ENCODE measurements at places on chromosomes 4 and X. TPM values are rescaled to one million over a fixed set of nuclear protein-coding genes. Genes with fewer than 3 reads are reported as not detected.

DNA sequence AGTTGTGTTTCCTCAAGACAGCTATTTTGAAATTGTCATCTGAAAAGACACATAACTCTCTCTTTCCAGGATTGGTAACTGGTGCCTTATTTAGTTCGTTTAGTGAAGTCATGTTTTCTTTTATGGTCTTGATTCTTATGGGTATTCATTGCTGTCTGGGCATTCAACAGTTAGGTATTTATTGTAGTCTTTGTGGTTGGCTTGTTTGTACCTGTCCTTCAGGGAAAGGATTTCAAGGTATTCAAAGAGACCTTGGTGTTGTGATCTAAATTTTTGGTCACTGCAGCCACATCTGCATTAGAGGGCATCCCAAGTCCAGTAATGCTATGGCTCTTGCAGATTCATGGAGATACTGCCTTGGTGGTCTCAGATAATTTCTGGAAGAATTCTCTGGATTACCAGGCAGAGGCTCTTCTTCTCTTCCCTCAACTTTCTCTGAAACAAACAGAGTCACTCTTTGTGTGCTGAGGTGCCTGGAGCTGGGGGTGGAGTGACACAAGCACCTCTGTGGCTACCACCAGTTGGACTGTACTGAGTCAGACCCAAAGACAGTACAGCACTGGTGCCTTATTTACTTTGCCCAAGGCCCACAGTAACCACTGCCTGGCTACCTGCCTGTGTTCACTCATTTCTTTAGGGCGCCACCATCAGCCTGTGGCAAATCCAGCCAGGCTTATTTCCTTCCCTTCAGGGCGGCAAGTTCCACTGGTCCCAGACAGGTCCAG lies 620.4 kb downstream of the KCNIP4 start:
- no peaks in the 10 kb centered on the region for H3K27me3 ChIP-seq
- no peaks in the 10 kb centered on the region for H3K36me3 ChIP-seq
- no peak overlapping the region for H3K27ac ChIP-seq
- DNase-seq = no peak
- H3K4me3 ChIP-seq = no peak overlapping the region

GRCh38 chr4:76197971-76198410 lies 15.6 kb downstream of the SCARB2 start:
- no peaks in the 10 kb centered on the region for H3K27me3 ChIP-seq
- no peak overlapping the region for H3K4me3 ChIP-seq
- no peak for DNase-seq
- H3K4me1 ChIP-seq = peaks cover 34% of the 10 kb centered on the region
- H3K27ac ChIP-seq = no peak overlapping the region
- peaks cover 18% of the 10 kb centered on the region for H3K36me3 ChIP-seq

DNA sequence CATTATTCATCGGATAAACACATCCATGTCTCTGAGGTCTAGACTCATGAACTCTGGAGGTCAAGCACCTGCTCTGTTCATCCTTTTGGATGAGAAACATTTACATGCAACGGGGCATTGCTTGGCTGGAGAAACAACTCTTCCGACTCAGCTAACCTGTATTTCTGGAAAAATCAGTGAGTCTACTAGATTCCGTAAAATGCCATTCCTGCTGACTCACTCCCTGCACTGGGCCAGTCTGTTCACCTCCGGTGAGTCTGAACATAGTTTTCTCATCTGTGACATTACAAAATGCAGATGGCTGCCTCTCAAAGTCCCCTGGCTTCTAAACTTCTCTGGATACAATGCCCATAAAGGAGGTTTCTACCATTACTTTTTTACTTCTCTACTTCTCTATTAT lies 185.7 kb upstream of the HS3ST1 start:
- H3K4me1 ChIP-seq = no peaks in the 10 kb centered on the region
- H3K36me3 ChIP-seq = no peaks in the 10 kb centered on the region
- no peak overlapping the region for H3K4me3 ChIP-seq

DNA sequence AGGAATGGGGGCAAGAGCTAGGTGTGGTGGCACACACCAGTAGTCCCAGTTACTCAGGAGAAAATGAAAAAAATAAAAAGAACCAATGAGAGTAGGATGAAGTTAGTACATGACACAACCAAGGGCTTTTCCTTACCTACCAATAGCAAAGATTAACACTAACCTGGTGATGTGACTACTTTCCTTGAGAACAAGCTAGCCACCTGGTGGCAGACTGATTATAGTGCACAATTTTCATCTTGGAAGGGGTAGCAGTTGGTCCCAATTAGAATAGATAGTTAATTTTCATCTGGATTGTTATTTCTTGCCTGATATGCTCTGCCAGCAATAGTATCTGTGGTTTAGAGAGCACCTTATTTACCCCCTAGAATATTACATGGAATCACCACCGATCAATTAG lies 1216.8 kb upstream of the PABPC4L start:
- H3K4me3 ChIP-seq = no peak overlapping the region
- no peaks in the 10 kb centered on the region for H3K36me3 ChIP-seq
- H3K27me3 ChIP-seq = no peaks in the 10 kb centered on the region
- no peaks in the 10 kb centered on the region for H3K4me1 ChIP-seq
- H3K27ac ChIP-seq = no peak overlapping the region

- H3K27me3 ChIP-seq = no peaks in the 10 kb centered on the region
- DNase-seq = no peak
- no peaks in the 10 kb centered on the region for H3K36me3 ChIP-seq
- H3K27ac ChIP-seq = no peak overlapping the region
Measured at GRCh38 chr4:27666943-27667342, 806.3 kb downstream of the STIM2 start.

GRCh38 chrX:16112428-16112827 lies 10.9 kb upstream of the GRPR start:
- no peak overlapping the region for H3K4me3 ChIP-seq
- no peak for DNase-seq
- no peaks in the 10 kb centered on the region for H3K36me3 ChIP-seq
- peaks cover 5% of the 10 kb centered on the region for H3K27me3 ChIP-seq
- no peak overlapping the region for H3K27ac ChIP-seq

GRCh38 chrX:100673397-100673953 lies 29.5 kb downstream of the SRPX2 start:
- no peak overlapping the region for H3K4me3 ChIP-seq
- peaks cover 7% of the 10 kb centered on the region for H3K4me1 ChIP-seq
- H3K36me3 ChIP-seq = no peaks in the 10 kb centered on the region
- no peak for DNase-seq
- no peaks in the 10 kb centered on the region for H3K27me3 ChIP-seq

DNA sequence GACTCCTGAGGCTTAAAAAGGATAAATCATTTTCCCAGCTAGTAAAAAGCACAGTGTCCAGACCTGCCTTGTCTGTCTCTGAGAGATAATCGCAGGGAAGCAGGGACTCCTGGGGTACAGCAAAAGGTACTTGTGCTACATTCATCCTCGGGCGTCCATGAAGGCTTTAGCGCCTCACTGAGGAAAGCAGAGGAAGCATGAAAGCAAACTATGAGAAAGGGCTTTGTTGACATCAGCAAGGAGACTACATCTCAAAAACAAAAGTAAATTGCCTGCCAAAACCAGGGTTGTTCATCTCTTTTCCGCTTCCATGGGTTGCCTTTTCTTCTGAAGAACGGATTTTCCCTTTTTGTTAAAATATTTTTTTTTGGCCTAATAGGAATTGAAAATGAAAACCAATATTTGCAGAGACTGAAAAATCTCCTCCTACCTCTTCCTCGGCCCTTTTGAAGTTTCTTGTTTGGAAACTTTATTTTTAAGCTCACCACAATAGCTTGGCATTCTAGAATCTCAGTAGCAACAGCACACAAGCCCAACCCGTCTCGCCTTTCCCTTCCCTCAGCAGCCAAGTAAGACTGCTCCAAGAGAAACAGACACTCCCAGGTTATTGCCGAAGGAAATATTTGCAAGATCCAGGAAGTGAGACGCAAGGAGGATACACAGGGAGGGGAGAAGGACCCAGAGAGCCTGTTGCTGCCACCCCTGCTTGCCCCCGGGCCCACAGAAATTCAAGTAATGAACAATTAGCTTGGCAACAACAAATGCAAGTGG lies 148.3 kb upstream of the DGKK start:
- peaks cover 1% of the 10 kb centered on the region for H3K27me3 ChIP-seq
- H3K4me1 ChIP-seq = peaks cover 2% of the 10 kb centered on the region
- no peak for DNase-seq
- no peak overlapping the region for H3K4me3 ChIP-seq

- no peaks in the 10 kb centered on the region for H3K36me3 ChIP-seq
- H3K4me3 ChIP-seq = no peak overlapping the region
- no peak overlapping the region for H3K27ac ChIP-seq
Measured at GRCh38 chrX:31212856-31213748, 141.3 kb upstream of the FTHL17 start.

DNA sequence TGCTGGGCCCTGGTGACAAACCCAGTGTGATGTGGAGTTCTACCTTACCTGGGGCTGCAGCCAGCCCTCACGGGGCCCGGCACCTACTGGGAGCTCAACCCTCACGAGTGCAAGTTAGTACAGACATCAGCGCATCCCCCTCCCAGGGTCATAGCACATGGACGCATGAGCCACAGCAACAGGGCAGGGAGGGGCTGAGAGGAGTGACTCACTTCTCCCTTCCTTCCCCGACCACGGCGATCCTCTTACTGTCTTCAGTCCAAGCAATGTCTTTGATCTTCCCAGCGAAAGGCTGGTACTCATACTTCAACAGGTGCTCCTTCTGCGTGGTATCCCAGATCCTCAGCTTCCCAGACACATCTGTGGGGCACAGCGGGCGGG lies 17.8 kb downstream of the WDR1 start:
- peak; percentile 61 for DNase-seq
- peaks cover 99% of the 10 kb centered on the region for H3K4me1 ChIP-seq
- H3K36me3 ChIP-seq = peaks cover 91% of the 10 kb centered on the region
- H3K27me3 ChIP-seq = no peaks in the 10 kb centered on the region
- peak overlapping the region; percentile 30 for H3K4me3 ChIP-seq
- peak overlapping the region; percentile 95 for H3K27ac ChIP-seq

DNA sequence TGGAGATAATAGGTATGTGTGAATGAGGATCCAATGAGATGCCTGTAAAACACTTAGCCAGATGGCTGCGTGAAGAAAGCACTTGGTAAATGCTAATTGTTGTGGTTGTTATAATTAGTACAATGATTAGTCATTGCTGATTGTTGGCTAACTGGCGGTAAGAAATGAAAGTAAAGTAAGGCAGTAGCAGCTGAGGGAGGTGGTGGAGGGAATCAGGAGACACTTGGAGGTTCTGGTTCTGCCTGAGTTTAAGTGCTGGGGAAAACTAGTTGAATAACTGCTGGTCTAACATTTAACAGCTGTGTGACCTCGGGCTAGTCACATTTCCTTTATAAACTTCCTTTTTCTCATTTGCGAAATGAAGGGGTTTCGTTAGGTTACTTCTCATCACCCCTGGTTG lies 30.9 kb downstream of the CD38 start:
- no peak overlapping the region for H3K4me3 ChIP-seq
- H3K4me1 ChIP-seq = peaks cover 47% of the 10 kb centered on the region
- H3K27ac ChIP-seq = no peak overlapping the region
- H3K27me3 ChIP-seq = no peaks in the 10 kb centered on the region

DNA sequence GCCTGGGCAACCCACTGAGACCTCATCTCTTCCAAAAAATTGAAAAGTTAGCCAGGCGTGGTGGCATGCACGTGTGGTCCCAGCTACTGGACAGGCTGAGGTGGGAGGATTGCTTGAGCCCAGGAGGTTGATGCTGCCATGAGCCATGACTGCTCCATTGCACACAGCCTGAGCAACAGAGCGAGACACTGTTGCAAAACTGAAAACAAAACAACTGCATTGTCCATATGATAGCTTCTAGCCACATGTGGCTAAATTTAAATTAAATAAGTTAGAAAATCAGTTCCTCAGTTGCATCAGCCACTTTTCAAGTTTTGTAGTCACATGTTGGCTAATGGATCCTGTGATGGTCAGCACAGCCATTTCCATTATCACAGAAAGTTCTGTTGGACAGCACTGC lies 67.9 kb downstream of the GAB1 start:
- no peaks in the 10 kb centered on the region for H3K36me3 ChIP-seq
- no peak for DNase-seq
- H3K4me1 ChIP-seq = peaks cover 14% of the 10 kb centered on the region
- H3K27ac ChIP-seq = no peak overlapping the region
- H3K27me3 ChIP-seq = peaks cover 5% of the 10 kb centered on the region

GRCh38 chrX:118534716-118535493 lies 39.3 kb downstream of the DOCK11 start:
- DNase-seq = no peak
- no peaks in the 10 kb centered on the region for H3K27me3 ChIP-seq
- H3K36me3 ChIP-seq = peaks cover 21% of the 10 kb centered on the region
- H3K4me3 ChIP-seq = peak overlapping the region; percentile 25
- peak overlapping the region; percentile 92 for H3K27ac ChIP-seq

GRCh38 chrX:121308276-121308805 lies 260.9 kb downstream of the GLUD2 start:
- H3K27me3 ChIP-seq = peaks cover 3% of the 10 kb centered on the region
- H3K36me3 ChIP-seq = no peaks in the 10 kb centered on the region
- peaks cover 22% of the 10 kb centered on the region for H3K4me1 ChIP-seq
- peak overlapping the region; percentile 89 for H3K27ac ChIP-seq
- peak; percentile 52 for DNase-seq

DNA sequence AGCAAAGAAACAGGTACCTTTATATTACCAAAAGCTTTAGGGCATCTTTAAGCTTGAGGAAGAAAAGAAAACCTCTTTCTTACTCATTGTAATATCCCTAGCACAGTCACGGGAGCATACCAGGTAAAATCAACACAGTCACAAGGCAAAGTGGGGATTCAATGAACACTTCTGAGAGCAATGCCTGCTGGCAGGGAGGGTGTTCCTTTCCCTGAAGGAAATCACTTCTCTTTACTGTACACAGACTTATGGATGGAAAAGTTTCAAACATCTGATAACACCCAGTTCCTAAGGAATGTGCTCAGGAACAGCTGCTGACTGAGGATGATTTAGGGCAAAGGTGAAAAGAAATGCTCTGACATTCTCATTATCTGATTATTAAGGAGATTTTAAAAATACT lies 94.8 kb downstream of the MAML3 start:
- H3K4me1 ChIP-seq = peaks cover 9% of the 10 kb centered on the region
- no peak for DNase-seq
- no peaks in the 10 kb centered on the region for H3K36me3 ChIP-seq
- no peak overlapping the region for H3K27ac ChIP-seq
- H3K27me3 ChIP-seq = peaks cover 56% of the 10 kb centered on the region

DNA sequence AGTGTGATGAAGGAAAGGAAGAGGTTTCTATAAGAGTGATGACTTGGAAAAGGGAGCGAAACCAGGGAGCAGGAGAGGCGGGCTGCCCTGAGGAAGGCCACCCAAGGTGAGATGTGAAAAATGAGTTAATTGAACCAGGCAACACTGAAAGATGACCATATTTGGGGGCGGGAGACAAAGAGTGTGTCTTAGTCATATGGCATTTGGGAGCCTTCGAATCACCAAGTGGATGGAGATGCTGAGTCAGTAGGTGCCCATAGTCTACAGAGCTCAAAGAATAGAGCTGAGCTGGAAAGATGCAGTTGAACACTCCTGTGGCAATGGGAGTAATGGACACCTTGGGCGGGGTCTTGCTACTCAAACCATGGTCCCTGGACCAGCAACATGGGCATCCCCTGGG lies 8.3 kb upstream of the TLR8 start:
- H3K27ac ChIP-seq = no peak overlapping the region
- no peaks in the 10 kb centered on the region for H3K36me3 ChIP-seq
- H3K27me3 ChIP-seq = peaks cover 4% of the 10 kb centered on the region
- DNase-seq = no peak
- H3K4me3 ChIP-seq = no peak overlapping the region

The IL21 gene
- total RNA-seq = 3.1 TPM

The HSD17B13 gene
- 0.10 TPM for total RNA-seq

The USP17L22 gene
- not detected for total RNA-seq

The EFHC2 gene
- total RNA-seq = 0.63 TPM

The FGF2 gene
- total RNA-seq = 0.25 TPM

The CXCL11 gene
- total RNA-seq = 0.28 TPM

The CSAG3 gene
- not detected for total RNA-seq

The TLR10 gene
- 0.53 TPM for total RNA-seq

The MAGEA1 gene
- not detected for total RNA-seq

The APLN gene
- 0.15 TPM for total RNA-seq

Measured in activated CD4-positive, alpha-beta memory T cell treated with anti-CD3 and anti-CD28 coated beads, Interleukin-2, amount 10 ng/mL, durations not matched to agents 7 days and 5 days (primary cell).